Spinal cord (tissue), 10 donors: ENCODE measurements at places on chromosomes 11 and 22.

- no peak for DNase-seq
Measured at GRCh38 chr11:132838627-132839026, 693.7 kb downstream of the OPCML start.

GRCh38 chr22:23580576-23581259 is 628 bp upstream of the IGLL1 start:
- DNase-seq, result no peak

- no peak for DNase-seq
Measured at GRCh38 chr11:121476379-121477032, 23.7 kb upstream of the SORL1-AS1 start.

- DNase-seq, result no peak
Measured at GRCh38 chr22:17115945-17116565, 5.1 kb downstream of the TMEM121B start.

- no peak for DNase-seq
Measured at GRCh38 chr22:47291565-47292495, 529.4 kb downstream of the TBC1D22A start.

DNA sequence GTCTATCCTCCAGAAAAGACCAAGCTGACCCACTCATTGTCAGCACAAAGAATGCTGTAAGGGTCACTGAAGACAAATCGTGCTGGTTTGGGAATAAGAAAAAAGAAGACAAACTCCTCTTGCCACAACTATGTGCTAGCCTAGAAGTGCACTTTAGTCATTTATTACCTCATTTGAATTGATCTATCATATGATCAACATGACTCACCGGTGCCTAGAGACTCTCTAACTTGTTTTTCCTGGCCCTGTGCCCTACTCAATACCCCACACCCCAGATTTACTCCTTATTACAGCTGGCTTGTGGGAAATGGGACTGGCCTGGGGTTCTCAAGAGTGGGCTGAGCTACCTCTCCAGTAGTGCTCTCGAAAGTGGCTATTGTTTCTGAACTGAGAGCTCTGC is 35.9 kb upstream of the HORMAD2 start:
- DNase-seq, result peak; percentile 20

DNA sequence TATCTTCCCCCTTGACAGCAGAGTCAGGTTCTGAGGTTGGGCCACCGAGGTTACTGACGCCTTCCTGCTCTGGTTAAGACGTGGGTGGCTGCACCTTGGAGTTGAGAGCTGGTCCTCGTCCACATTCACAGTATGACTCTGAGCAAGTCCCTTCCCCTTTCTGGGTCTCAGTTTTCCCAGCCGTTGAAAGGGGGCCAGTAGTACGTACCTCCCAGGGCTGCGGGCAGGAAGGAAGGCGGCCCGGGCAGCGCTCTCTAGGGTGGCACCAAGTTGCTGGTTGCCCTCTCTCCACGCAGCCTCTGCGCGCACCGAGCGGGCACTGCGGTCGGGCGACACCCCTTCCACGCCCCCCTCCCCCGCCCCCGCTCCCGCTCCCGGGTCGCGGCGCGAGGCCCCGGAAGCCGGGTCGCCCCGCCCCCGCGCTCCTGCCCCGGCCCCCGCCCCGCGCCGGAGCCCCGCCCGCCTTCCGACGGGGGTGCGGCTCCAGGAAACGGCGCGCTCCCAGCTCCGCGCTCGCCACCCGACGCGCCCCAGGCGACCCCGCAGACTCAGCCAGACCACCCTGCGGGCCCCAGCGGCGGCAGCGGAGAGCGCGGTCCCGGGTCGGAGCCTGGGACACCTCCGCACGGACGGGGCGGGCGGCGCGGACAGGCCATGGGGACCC is at the start of gene EHBP1L1:
Gene EHBP1L1, plus strand, starts transcription at position 486 of the 664 bp plus-strand sequence. CDS start 250 bp downstream, outside the sequence.
- no peak for DNase-seq

- DNase-seq, result no peak
Measured at GRCh38 chr22:20536590-20537324, 29.3 kb downstream of the MED15 start.

- no peak for DNase-seq
Measured at GRCh38 chr11:2940147-2940920, 11.1 kb upstream of the PHLDA2 start.

GRCh38 chr11:4636962-4637661 is at the start of gene OR51D1:
Gene OR51D1 (plus strand): TSS chr11:4637477. CDS start chr11:4639791, 2,314 bp downstream.
- peak; percentile 83 for DNase-seq

GRCh38 chr22:37401401-37402183 is 25.7 kb downstream of the ELFN2 start:
- DNase-seq, result no peak

GRCh38 chr11:43632181-43632580 is 48.4 kb upstream of the HSD17B12 start:
- DNase-seq, result no peak

GRCh38 chr11:75982309-75982708 is 167.3 kb downstream of the UVRAG start:
- DNase-seq, result no peak

DNA sequence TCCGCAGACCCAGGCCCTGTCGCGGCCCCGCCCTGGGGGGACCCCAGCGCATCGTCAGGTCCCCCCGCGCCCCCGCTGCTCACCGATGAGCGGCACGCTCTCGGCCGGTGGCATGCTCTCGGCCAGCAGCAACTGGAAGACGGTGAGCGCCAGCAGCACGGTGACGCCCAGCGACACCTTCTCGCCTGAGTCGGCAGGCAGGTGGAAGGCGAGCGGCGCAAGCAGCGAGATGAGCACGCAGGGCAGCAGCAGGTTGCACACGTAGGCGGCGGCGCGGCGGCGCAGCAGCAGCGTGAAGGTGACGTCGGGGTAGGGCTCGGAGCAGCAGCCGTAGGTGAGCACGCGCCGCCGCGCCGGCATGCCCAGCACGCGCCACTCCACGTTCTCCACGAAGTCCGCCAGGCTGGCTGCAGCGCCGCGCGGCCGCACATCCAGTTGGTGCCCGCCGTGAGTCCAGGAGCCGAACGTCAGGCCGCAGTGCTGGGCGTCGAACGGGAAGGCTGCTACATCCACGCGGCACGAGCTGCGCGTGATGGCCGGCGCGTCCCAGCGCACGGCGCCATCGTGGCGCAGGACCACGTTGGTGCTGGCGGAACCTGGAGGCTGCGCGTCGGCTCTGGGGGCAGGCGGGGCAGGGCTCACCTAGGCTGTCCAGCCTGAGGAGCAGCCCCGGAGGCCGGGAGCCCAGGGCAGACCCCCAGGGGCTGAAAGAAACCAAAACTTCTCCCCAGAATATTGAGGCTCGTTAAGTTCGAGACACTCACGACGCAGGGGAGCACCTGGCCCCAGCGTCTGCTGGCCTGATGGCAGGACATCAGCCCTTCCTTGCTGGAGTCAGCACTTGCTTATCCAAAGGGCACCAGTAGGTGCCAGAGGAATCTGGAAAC is 3.8 kb downstream of the CHRNA10 start:
- DNase-seq, result no peak
